ENCODE measurements at places on chromosomes 3 and 15.

DNA sequence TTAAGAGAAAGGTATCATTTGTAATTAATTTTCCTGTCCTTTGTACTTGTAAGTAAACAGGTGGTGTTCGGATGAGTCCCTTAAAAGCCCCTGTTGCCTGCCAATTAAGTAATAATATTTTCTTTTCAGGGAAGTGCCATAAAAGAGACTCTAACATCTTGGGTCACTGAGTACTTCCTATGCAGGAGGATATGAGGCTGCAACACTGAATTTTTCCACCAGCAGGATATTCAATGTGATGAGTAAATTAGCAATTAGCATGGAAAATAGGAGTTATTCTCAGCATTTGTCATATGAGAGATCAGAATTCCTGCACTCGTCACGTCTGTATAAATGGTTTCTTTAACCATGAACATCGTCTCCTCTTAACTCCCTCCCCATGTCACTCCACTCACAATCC lies 45.4 kb downstream of the WWTR1 start:
- DNase-seq, result no peak

- no peak for DNase-seq
These were observed 470.2 kb upstream of the PROK2 start for GRCh38 chr3:72255191-72255590.

DNA sequence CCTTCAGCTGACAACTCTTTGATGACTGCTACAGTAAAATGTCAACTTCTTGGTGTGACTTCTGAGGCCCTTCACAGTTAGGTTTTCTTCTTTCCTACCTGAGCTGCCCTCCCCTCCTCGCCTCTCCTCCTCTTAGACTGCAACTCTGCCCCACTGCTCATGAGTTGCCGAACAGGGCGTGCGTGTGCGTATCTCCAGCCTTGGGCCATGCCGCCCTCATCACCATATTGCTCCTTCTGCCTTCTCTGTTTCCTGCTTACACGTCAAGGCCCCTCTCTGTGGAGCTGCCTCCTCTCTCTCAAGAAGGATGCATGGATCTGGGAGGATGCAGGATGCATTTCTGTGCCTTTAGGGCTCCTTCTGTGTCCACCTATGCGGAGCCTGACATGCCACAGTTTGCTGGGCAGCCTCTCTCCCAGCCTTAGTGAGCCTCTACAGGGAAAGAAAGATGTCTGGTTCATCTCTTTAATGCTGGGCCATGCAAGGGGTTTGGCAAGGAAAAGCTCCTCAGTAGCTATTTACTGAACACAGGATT lies 205.9 kb downstream of the RPLP1 start:
- DNase-seq, result no peak

GRCh38 chr3:178036451-178037144 lies 499.6 kb upstream of the KCNMB2 start:
- no peak for DNase-seq

- DNase-seq, result no peak
These were observed 144.4 kb upstream of the NR2F2 start for GRCh38 chr15:96186105-96186504.

- no peak for DNase-seq
These were observed 39.8 kb downstream of the CD200R1L start for GRCh38 chr3:112806903-112807302.

DNA sequence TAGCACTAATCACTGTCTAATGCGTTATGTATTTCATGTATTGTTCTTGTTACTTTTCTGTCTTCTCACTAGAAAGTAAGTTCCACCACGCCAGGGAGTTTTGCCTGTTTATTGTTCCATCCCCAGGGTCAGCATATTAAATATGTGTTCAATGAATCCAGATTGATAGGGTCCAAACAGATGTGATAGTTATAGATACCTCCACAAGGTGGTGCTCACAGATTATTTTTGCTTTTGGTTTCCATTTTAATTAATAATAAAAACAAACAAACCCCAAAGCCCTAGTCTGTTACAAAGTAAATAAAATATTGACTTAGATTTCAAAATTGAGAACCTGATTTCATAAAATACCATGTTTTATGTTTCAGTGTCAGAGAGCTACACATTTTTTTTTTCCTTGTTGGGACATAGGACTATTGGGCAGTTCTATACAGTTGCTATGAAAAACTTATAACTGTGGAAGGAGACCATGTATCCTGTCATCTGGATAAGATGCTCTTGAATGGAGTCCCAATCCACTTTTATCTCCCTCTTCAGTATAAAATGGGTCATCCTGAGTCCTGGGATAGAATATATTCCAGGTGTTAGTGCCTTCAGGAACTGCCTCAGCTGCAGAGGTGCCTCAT lies 12.4 kb downstream of the OTOL1 start:
- DNase-seq, result no peak

- DNase-seq, result peak; percentile 89
These were observed at the start of gene ATP1B3 for GRCh38 chr3:141876381-141876890. Gene ATP1B3 (plus strand): TSS chr3:141876643. CDS start chr3:141876802, 159 bp downstream.

DNA sequence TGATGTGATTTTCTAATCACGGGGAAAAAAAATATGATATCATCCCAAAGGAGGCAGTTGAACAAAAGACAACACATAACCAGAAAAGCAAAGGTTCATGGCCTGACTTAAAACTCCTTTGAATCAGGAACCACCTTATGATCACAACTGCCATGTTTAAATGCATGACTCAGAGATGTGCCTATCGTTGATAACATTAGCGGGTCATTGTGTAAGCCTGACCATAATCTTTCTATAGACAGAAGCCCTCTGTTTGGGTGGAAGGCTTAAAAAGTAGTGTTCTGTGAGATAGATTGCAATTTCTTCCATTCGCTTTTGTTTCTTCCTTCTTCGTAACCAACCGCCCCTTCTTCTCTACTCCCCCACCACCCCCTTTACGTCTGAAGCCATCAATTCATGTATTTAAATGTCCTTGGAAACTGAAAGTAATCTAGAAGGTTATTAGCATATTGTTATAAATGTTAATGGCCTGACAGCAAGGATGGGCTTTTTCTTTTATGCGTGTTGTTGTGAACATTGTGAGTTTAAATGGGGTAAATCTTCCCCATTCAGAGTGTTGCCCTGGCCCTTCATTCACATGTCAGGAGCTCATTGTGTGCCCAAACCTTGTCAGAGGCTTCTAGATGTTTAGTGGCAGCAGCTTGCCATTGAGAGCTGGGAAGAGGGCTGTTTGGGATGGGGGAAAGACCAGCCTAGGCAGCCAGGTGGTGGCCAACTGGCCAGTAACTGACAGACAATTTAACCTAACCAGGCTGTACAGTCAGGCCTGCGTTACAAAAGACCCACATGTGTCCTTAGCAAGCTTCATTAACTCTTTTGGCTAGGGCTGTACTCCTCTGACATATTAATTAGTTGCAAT lies 64.5 kb downstream of the EPHA3 start:
- no peak for DNase-seq

DNA sequence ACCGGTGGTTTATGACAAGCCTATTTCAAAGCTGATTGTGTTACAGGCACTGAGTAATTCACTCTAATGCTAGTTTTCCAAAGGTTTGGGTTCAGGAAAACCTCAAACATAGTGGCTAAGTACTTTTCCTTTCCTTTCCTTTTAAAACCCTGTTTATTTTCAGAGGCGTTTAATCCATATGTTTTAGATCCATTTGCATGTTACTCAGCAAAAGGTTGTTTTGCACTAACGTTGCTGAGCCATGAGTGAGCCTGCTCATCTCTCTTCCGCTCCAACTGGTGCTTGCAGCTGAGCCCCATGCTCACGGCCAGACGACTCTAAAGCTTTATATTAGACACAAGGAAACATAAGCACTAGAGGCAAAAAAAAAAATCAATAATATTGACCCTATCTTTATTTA lies 9.4 kb downstream of the CEMIP start:
- DNase-seq, result no peak

- peak; percentile 27 for DNase-seq
These were observed 45.7 kb downstream of the WDR76 start for GRCh38 chr15:43872416-43873020.

DNA sequence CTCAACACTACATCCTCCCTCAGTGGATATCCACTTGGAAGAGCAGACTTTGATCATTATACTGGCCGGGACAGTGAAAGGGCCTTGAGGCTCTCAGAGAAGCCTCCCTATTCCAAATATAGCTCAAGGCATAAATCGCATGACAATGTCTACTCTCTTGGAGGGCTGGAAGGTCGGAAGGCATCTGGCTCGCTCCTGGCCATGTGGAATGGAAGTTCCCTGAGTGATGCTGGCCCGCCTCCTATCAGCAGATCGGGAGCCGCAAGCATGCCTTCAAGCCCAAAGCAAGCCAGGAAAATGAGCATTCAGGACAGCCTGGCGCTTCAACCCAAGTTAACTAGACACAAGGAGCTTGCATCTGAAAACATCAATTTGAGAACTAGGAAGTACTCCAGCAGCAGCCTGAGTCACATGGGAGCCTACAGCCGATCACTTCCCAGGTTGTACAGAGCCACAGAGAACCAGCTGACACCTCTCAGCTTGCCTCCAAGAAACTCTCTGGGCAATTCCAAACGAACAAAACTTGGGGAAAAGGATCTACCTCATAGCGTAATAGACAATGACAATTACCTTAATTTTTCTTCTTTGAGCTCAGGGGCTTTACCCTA lies 25.4 kb downstream of the PHLDB2 start:
- DNase-seq, result no peak

- no peak for DNase-seq
These were observed 85.8 kb downstream of the HMG20A start for GRCh38 chr15:77506311-77507142.

GRCh38 chr3:89114841-89115223 lies 7.4 kb downstream of the EPHA3 start:
- no peak for DNase-seq

DNA sequence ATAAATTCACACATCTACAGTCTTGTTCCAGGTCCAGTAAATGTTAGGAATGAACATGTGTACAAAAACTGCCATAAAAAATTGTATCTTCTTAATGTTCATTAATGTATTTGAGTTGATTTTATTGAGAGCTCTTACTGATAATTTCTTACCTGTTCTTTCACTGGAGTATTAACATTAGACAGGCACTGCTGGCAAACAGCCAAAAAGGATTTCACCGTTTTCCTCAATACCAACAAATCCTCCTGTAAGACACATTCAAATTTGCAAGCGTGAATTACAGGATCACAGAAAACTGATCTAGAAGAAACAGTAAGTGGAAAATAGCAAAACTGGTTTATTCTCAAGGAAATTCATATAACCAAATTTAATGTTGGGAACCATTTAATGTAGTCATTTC lies 127.4 kb downstream of the PCCB start:
- DNase-seq, result no peak

GRCh38 chr3:180680097-180680430 lies 775 bp upstream of the CCDC39 start:
- DNase-seq, result peak; percentile 32

DNA sequence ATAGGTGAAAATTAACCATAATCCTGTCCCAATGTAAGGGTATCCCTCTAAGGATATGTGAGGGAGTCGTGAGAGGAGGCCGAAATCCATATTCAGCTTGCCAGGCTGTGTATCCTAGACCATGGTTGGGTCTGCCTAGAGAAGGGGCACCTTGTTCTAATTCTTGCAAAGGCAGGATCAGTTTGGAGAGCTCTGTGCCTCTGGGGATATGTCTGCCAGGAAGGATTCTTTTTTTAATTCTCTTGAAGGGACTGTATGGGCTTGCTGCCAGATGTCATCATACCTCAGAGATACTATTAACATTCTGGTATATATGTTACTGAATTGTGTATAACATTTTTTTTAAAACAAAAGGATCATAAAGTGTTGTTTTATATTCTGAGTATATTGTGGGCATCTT lies 2.4 kb downstream of the ATP1B3 start:
- DNase-seq, result no peak

DNA sequence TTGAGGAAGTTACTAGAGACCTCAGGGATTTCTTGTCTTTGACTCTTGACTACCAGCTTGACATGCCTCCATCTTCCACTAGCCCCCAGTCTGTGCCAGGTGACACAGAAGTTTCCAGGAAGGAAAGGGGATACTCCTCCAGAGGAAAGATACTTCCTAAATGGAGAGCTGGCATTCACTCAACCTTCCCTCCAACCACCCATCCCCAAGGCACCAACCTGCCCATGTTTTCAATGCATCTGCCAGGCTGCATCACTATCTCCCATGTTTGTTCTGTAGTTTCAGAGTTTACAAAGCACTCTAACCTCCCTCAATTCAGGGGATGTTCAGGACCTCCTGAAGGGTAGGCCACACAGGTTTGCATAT lies 198.4 kb upstream of the LPP start:
- DNase-seq, result no peak
